Neuronal stem cell (in vitro differentiated cells): ENCODE measurements at places on chromosomes 3 and 15.

DNA sequence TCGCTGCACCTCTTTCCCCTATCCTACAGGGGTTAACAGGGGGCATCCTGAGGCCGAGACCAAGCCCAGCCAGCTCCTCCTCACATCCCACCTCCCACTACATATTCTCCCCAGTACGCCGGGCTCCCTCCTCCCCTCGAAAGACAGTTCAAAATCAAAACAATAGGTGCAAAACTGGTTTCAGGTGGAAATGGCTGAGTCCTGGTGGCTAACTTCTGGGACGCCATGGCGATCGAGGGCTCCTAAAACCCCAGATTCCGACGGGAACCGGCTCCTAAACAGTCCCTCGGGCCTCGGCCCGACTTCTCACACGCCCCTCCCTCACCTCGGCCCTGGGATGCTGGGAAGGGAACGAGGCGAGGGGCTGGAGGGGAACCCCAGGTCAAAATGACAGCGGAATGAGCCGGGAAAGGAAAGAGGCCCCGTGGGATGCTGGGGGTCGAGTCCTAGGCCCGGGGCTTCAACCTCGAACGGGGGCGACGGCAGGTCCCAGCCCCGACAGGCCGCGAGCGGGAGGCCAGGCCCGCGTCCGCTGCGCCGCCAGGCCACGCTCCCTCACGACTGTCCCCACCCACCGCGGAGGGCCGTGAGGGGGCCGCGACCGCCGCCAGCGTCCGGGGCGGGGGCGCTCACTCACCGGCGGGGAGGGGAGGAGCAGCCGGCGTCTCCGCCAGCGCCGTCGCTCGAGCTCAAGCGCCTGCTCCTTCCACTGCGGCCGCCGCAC lies 492 bp downstream of the TMCC1 start:
- peak overlapping the region; percentile 86 for H3K27ac ChIP-seq
- peaks cover 20% of the 10 kb centered on the region for H3K36me3 ChIP-seq
- peak overlapping the region; percentile 59 for H3K4me3 ChIP-seq

- peaks cover 4% of the 10 kb centered on the region for H3K4me1 ChIP-seq
- peak; percentile 62 for DNase-seq
- no peaks in the 10 kb centered on the region for H3K27me3 ChIP-seq
- H3K4me3 ChIP-seq, result peak overlapping the region; percentile 97
- peaks cover 2% of the 10 kb centered on the region for H3K36me3 ChIP-seq
These were observed 901 bp downstream of the NAA50 start for GRCh38 chr3:113744941-113745755.

DNA sequence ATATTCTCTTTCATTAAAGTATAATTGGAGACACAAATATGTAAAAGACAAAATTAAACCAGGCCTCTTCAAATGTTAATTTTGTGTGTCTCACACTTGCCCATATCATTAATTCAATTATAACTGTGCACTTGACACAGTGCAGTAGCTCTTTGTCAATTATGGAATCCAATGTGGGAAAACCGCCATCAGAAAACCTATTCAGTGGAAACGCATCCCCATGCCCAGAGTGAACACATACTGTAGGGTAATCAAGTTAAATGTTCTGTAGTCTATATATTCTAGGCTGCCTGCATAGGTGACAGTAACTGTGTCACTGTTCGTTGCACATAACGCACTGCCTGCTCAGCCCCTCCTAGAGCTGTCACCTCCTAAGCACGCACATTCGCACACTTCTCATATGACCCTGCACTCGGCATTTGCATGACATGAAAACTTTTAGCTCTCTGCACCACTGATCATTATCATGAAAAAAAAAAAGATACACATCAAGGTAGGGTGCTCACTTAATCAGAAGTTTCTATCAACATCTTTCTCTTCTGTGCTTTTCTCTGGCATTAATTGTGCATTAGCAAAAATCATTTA lies 63.2 kb downstream of the MEIS2 start:
- H3K36me3 ChIP-seq, result peaks cover 1% of the 10 kb centered on the region
- no peak overlapping the region for H3K4me3 ChIP-seq
- H3K27ac ChIP-seq, result no peak overlapping the region
- peaks cover 11% of the 10 kb centered on the region for H3K4me1 ChIP-seq
- DNase-seq, result no peak

GRCh38 chr3:4584456-4585249 lies 91.5 kb downstream of the ITPR1 start:
- no peaks in the 10 kb centered on the region for H3K27me3 ChIP-seq
- H3K36me3 ChIP-seq, result no peaks in the 10 kb centered on the region
- H3K4me1 ChIP-seq, result no peaks in the 10 kb centered on the region
- no peak overlapping the region for H3K4me3 ChIP-seq
- no peak for DNase-seq
- H3K27ac ChIP-seq, result no peak overlapping the region

DNA sequence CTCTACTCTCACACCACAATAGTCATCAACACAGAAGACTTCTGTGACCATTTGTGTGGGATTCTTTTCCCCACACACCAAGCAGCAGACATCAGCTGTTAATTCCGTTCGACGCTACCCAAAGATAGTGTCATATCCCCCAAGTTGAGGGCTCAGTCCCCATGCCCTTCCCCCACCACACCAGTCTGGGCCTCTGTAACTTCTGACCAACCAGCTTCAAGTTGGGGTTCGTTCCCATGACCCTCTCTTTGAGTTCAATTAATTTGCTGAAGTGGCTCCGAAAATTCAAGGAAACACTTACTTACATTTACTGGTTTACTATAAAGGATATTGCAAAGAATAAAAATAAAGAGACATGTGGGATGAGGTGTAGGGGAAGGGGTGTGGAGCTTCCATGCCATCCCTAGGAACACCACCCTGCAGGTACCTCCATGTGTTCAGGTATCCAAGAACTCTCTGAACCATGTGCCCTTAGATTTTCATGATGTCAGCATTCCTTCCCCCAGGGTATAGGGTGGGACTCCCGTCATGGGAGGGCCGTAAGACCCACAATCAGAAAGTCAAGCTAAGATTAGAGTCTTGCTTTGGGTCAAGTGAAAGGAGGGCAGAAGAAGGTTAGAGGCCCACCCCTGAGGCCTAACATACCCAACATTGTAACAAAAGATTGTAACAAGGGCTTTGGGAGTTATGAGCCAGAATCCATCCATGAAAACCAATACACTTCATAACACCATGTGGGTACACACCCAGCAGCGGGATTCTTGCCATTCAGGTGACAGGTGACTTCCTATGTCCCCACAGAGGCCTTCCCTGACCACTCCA lies 82.7 kb downstream of the BTLA start:
- H3K27ac ChIP-seq, result no peak overlapping the region
- H3K36me3 ChIP-seq, result no peaks in the 10 kb centered on the region
- peaks cover 2% of the 10 kb centered on the region for H3K27me3 ChIP-seq
- no peaks in the 10 kb centered on the region for H3K4me1 ChIP-seq
- no peak for DNase-seq

GRCh38 chr3:31768479-31769125 lies 212.5 kb downstream of the OSBPL10 start:
- no peaks in the 10 kb centered on the region for H3K4me1 ChIP-seq
- no peaks in the 10 kb centered on the region for H3K27me3 ChIP-seq
- H3K4me3 ChIP-seq, result no peak overlapping the region
- no peak overlapping the region for H3K27ac ChIP-seq
- no peaks in the 10 kb centered on the region for H3K36me3 ChIP-seq

DNA sequence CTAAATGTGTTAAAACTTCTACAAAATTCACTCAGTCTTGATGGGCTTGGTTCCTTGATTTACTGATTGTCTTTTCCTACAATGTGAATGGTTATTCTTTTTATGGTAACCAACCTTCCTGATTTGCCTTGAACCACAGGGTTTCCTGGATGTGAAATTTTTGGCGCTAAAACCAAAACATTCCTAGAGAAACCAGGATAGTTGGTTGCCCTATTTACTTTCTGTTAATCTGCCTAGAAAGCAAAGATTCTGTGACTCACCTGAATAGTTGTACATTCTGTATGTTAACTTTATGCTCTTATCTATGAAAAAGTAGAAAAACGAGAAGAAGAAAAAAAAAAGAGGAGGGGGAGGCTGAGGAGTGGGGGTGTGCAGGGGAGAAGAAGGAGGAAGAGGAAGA lies 23.2 kb upstream of the RBP2 start:
- no peak overlapping the region for H3K27ac ChIP-seq
- no peak overlapping the region for H3K4me3 ChIP-seq
- H3K27me3 ChIP-seq, result no peaks in the 10 kb centered on the region
- DNase-seq, result no peak
- no peaks in the 10 kb centered on the region for H3K4me1 ChIP-seq
- no peaks in the 10 kb centered on the region for H3K36me3 ChIP-seq

GRCh38 chr3:82000350-82000749 lies 238.9 kb upstream of the GBE1 start:
- H3K4me3 ChIP-seq, result no peak overlapping the region
- H3K27me3 ChIP-seq, result no peaks in the 10 kb centered on the region
- no peak overlapping the region for H3K27ac ChIP-seq
- no peak for DNase-seq

GRCh38 chr15:58434334-58434875 lies 2.6 kb downstream of the LIPC start:
- H3K4me1 ChIP-seq, result peaks cover 5% of the 10 kb centered on the region
- H3K27ac ChIP-seq, result no peak overlapping the region
- no peaks in the 10 kb centered on the region for H3K36me3 ChIP-seq
- no peak for DNase-seq
- no peaks in the 10 kb centered on the region for H3K27me3 ChIP-seq
- no peak overlapping the region for H3K4me3 ChIP-seq

GRCh38 chr3:46866720-46867549 lies 3.7 kb upstream of the MYL3 start:
- peaks cover under 1% of the 10 kb centered on the region for H3K4me1 ChIP-seq
- no peak overlapping the region for H3K4me3 ChIP-seq
- H3K27ac ChIP-seq, result no peak overlapping the region
- H3K36me3 ChIP-seq, result no peaks in the 10 kb centered on the region
- DNase-seq, result no peak

GRCh38 chr15:58547628-58548307 lies 116.0 kb downstream of the LIPC start:
- no peak for DNase-seq
- H3K4me1 ChIP-seq, result peaks cover 6% of the 10 kb centered on the region
- no peaks in the 10 kb centered on the region for H3K27me3 ChIP-seq
- no peak overlapping the region for H3K27ac ChIP-seq
- H3K36me3 ChIP-seq, result no peaks in the 10 kb centered on the region
- H3K4me3 ChIP-seq, result no peak overlapping the region

- no peaks in the 10 kb centered on the region for H3K27me3 ChIP-seq
- no peak for DNase-seq
- H3K36me3 ChIP-seq, result peaks cover 5% of the 10 kb centered on the region
These were observed 61.1 kb downstream of the ST6GAL1 start for GRCh38 chr3:186991470-186991869.

DNA sequence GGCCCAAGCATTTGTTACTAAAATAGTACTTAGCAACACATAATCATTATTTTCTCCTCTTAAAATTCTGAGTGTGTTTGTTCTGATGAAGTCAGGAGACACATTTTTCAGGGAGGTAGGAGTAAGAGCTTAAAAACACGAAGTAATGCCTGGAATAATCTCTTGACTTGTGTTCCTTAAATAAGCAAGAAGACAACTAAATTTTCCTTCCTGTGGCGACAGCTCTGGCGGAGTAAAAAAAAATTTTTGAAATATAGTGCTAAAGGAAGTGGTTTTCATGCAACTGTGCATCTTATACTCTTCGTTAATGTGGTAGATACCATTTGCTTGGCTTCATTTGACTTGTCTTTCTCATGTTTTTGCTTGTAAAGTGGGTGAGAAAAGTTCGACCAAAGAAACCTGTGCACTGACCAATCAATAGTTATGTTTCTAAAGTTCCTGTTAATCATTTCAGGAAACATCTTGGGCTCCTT lies 11.1 kb upstream of the MBNL1 start:
- no peaks in the 10 kb centered on the region for H3K36me3 ChIP-seq
- DNase-seq, result no peak
- H3K4me3 ChIP-seq, result no peak overlapping the region
- H3K4me1 ChIP-seq, result no peaks in the 10 kb centered on the region

- no peaks in the 10 kb centered on the region for H3K4me1 ChIP-seq
- H3K27me3 ChIP-seq, result no peaks in the 10 kb centered on the region
- no peak overlapping the region for H3K4me3 ChIP-seq
- no peak overlapping the region for H3K27ac ChIP-seq
- DNase-seq, result no peak
These were observed 31.8 kb downstream of the HEG1 start for GRCh38 chr3:125023833-125024555.

- H3K27ac ChIP-seq, result no peak overlapping the region
- H3K27me3 ChIP-seq, result no peaks in the 10 kb centered on the region
- no peaks in the 10 kb centered on the region for H3K36me3 ChIP-seq
These were observed 7.3 kb upstream of the BCL2A1 start for GRCh38 chr15:79978260-79978654.

- DNase-seq, result no peak
- H3K4me3 ChIP-seq, result no peak overlapping the region
- H3K27ac ChIP-seq, result no peak overlapping the region
- no peaks in the 10 kb centered on the region for H3K36me3 ChIP-seq
- no peaks in the 10 kb centered on the region for H3K4me1 ChIP-seq
- peaks cover 2% of the 10 kb centered on the region for H3K27me3 ChIP-seq
These were observed 278.8 kb upstream of the GADL1 start for GRCh38 chr3:31173118-31173718.

DNA sequence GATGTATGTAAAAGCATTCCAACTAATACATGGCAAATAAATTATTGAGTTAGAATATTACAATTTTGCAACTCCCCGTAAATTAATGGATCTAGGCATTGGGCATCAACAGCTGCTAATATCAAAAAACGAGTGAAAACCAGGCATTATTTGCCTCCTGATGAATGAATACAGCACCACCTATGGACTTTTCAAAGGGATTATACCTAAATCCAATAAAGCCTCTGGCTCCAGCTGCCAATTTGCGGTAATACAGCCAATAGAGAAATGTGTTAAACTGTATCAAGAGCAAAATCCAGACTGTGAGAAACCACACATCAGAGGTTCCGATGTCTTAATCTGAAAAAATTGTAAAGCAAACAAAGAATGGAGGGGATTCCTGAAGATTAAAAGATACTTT lies 16.3 kb upstream of the A4GNT start:
- no peaks in the 10 kb centered on the region for H3K27me3 ChIP-seq
- H3K36me3 ChIP-seq, result no peaks in the 10 kb centered on the region
- H3K4me3 ChIP-seq, result no peak overlapping the region
- H3K4me1 ChIP-seq, result no peaks in the 10 kb centered on the region
- no peak overlapping the region for H3K27ac ChIP-seq

DNA sequence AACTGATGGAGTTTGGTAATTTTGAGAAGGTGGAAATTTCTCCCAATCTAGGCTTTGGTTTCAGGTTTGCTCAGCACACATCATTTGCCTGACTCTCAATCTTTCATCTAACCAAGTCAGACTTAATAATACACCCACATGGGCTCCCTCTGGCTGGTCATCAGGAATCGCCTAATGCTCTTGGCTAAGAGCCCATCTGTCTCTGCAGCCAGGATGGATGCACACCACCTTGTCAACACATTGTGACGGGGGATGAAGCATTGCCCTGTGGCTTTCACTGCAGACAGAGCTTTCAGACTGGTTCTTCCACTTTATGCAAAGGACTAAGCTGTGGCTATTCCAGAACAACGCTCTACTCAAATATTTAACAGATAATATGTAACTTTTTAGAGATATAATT lies 3.0 kb upstream of the HDGFL3 start:
- H3K27ac ChIP-seq, result no peak overlapping the region
- H3K4me3 ChIP-seq, result no peak overlapping the region
- DNase-seq, result no peak
- H3K27me3 ChIP-seq, result no peaks in the 10 kb centered on the region
- H3K4me1 ChIP-seq, result peaks cover 2% of the 10 kb centered on the region
- no peaks in the 10 kb centered on the region for H3K36me3 ChIP-seq

- no peak for DNase-seq
- H3K27me3 ChIP-seq, result no peaks in the 10 kb centered on the region
- H3K36me3 ChIP-seq, result peaks cover 34% of the 10 kb centered on the region
- no peak overlapping the region for H3K27ac ChIP-seq
These were observed 11.4 kb downstream of the TRA2B start for GRCh38 chr3:185926445-185926844.

GRCh38 chr3:32109256-32109655 lies 2.8 kb downstream of the GPD1L start:
- H3K4me3 ChIP-seq, result no peak overlapping the region
- DNase-seq, result no peak
- H3K4me1 ChIP-seq, result peaks cover 3% of the 10 kb centered on the region
- no peak overlapping the region for H3K27ac ChIP-seq
- H3K27me3 ChIP-seq, result no peaks in the 10 kb centered on the region
